ENCODE measurements at places on chromosomes 6 and 20.

- no peak for DNase-seq
Measured at GRCh38 chr6:159931112-159931511, 37.8 kb upstream of the IGF2R start.

DNA sequence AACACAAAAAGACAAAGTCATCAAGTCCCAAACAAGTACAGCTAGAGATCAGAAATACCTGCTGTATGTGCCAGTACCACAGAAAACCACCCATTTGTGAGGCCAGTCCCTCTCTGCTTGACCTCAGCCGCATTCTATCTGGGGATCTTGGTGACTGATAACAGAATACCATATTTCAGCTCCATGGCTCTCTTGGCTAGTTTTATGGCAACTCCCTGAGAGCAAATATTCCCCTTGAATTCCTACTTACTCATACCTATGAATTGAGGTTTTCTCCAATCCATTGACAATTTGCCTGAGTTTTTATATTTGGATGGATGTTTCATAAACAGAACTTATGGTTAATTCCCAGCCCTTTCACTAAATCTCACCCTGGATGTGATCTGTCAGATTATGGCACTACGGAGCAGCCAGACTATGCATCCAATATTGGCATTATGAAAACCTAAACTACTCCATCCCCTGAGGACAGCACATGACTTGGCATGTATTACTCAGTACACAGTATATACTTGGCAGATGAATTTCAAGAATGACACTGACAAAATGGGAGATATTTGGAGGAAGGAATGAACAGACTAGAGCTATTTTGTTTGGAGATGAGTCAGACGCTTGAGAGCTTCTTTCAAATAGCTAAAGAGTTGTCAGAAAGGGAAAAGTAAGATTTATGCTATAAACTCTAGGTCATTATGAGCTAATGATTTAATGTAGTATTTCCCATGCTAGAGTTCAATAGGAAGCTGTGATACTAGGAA is 95.7 kb downstream of the PRDM1 start:
- no peak for DNase-seq

DNA sequence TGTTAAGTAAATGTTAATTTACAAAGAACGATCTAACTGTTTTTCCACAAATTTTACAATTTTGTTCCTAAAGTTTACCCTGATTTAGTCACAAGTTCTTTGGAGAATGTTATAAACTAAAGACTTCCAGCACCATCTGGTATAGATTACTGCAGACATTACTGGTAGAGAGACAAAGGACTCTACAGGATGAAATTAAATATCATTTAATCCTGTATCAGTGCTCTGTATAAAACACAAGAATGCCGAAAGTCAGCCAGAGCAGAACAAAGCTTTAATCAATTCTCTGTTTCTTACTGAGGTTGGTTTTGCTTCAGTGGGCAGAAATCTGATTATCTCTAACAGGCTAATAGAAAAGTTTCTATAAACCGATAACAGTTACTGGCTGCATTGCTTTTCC is 763.6 kb downstream of the TENT5A start:
- no peak for DNase-seq

GRCh38 chr20:29419378-29419777 is 1838.1 kb upstream of the DEFB115 start:
- DNase-seq = no peak

DNA sequence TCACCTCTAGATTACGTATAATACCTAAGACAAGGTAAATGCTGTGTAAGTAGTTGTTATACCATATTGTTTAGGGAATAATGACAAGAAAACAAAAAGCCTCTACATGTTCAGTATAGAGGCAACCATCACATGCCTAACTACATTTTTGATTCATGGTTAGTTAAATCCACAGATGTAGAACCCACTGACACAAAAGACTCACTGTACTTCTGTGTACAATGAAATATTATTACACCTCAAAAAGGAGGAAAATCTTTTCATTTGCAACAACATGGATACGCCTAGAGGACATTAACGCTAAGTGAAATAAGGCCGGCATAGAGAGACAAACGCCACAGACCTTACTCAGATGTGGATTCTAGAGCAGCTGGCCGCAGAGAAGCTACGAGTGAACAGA is 50.5 kb downstream of the NINL start:
- DNase-seq = no peak

DNA sequence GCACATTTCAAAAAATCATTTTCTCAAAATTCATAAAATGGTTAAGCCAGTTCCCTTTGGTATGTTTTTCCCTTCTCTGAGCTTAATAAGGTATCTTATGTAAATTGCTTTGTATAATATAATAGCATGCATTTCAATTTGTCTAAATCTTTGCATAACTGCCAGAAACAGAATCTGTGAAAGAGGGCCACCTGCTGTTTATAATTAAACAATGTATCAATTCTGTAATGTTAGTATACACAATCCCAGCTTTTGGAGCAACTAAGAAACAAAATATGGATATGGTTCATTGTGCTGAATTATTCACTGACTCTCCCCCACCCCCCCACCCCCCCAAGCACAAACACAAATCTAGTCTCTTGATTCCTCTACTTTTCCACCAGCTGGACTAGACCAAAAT is 54.8 kb downstream of the GPX5 start:
- no peak for DNase-seq

DNA sequence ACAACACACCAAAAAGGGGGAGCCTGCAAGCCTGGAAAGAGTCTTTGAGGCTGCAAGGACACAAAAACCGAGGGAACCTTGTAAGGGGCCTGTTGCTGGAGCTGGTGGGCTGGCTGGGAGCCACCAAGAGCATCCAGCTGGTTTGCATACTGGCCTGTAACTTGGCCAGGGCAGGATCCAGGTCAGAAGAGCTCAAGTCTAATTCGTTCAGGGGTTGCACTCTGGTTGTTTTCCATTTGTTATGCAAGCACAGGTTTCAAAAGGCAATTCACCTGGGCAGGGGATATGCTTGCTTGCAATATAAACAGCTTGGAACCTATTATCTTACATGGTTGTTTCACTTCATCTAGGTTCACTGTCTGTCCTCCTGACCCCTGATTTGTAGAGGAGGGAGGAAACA is 98.3 kb upstream of the GCM1 start:
- no peak for DNase-seq

DNA sequence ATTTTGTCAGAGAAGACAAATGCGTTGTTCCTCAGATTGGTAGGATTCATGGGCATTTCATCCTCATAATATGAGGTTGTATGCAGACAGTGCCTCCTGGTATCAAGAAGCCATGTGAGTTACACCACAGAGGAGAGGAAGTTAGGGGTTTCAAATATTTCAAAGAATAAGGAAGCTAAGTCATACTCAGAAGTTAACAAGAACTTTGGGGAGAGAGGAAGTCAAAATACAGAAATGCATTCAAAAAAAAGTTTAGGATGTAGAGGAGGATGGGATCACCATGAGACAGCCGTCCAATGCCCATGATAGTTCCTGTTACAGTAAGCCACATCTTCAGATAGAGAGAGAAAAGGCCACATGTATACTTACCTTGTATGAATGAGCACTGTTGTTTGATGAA is 22.3 kb downstream of the HLA-DOB start:
- peak; percentile 13 for DNase-seq

DNA sequence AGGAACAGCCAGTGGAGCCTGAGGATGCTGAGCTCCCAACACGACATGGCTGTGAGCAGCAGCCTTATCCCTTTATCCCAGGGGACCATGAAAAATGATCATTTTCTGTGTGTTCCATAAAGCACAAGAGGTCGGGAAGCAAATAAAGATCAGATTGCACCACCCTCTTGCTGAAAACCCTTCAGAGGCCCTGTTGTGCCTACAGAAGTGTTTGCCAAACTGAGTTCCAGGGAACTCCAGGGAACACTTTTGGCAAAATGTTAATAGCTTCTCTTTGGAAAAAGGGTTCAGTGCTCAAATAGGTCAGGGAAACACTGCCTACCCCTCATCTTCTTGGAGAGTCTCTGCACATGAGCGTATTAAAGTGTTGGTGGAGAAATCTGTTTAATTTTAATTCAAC is 24.4 kb downstream of the ARMC2 start:
- DNase-seq = no peak

- no peak for DNase-seq
Measured at GRCh38 chr6:167560673-167561569, 236.0 kb downstream of the TTLL2 start.

DNA sequence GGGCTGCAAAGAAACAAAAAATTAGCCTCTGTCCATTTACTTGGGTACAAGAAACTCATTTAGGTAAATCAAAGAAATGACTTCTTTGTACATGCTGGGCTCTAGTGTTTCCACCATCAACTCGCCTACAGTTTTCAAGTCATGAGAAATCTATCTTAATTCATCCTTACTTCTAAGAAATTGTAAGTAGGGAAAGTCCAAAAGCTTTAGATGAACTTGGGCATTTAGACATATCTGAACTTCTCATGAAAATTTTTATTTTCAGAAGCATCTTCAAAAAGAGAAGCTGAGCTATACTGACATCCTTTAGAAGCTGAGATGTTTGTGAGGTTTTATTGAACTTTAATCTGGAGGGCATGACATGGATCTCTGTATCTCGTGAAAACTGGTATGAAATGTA is 117.3 kb downstream of the MYB start:
- no peak for DNase-seq

DNA sequence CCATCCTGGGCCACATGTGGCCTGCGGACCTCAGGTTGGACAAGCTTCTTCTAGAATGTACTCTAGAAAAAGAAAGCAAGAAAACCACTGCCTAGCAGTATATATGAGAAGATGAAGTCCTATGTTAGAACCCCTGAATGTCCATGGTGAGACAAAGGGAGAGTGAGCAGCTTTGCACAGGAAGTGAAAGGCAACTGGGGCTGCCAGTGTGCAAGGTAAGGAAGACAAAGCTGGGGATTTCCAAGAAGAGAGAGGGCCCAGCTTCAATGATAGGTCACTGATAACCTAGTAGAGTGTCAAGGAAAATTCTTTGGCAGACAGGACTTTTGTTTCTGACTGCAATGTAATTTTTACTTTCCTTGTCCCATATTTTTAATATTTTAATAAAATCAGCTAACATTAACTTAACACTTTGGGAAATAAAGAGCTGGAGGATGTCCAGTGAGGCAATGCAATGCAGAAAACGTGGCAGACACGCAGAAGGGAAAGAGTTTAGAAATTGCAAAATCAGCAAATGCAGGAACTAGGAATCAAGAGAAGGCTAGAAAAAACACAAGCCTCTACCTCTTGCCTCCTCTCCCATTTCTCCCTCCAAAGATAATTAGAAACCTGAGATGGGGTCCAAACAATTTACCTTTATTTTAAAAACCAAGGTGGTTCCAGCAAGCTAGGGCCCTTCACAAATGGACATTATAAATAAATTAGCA is 47.4 kb downstream of the CYP39A1 start:
- DNase-seq = no peak

GRCh38 chr20:49285233-49285668 is 7.4 kb upstream of the ZNFX1 start:
- no peak for DNase-seq

DNA sequence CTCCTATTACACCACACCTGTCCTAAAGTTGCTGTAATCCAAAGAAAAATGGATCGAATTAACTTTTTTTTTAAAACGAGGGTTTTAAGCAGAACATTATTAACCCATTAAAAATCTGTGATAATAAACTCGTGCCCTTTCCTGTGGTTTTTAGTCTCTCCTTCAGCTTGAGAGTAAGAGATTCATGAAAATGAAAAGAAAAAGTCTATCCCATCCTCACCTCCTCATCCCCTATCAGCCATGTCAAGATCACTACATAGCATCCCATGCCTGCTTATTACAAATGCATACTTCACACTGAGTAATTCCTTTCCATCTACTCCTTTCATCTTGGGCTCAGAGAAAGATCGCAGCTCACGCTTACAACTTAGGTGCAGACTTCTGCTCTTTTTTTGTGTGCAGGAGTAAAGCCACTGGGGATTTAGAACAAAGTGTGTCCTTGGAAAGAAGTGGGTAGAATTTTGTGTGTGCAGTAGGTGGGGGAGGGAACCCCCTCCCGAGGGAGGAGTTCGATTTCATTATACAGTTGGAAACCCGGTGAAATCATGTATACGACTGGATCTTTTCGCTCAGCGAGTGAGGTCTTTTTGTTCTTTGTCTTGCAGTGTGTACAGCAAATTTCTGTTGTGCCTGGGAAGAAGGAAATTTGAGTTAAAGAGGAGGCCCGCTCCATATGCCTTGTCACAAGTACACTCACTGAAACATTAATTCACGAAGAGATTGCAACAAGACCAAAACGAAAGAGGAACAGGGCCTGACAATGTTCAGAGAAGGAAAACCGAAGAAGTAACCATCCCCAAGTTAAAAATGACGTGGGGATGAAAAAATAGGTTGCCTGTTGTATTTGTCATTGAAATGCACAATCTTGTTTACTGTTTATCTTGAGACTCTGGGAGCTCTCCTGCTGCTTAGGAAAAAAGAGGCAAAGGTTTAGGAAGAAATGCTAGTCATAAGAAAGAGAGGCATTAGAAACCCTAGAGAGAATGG is 146.5 kb upstream of the ZNF217 start:
- DNase-seq = no peak

DNA sequence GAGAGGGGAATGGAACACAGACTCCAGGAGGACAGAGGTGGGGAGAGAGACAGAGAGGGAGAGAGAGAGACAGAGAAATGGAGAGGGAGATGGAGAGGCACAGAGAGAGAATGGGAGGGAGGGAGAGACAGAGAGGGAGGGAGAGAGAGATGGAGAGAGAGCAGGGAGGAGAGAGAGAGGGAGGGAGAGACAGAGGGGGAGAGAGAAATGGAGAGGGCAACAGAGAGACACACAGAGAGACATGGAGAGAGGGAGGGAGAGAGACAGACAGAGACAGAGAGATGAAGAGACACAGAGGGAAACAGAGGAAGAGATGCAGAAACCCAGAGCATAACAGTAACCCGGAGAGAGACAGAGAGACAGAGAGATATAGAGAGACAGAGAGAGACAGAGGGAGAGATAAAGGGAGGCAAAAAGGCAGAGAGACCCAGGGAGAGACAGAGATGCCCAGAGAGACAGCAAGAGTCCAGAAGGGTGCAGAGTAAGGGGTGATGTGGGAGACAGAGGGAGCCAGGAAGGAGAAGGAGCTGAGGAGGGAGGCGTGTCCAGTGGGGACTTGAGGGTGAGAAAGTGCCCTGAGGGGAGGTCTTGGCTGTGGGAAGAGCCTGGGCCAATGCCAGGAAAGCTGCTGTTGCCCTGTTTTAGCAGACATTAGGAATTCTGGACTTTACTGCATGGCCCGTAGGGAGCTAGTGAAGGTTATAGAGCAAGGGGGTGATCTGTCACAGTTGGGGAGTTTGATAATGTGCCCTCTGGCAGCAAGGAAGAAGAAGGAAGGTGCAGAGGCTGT is 78.3 kb downstream of the SRC start:
- DNase-seq = no peak

GRCh38 chr6:158631678-158632537 is 12.6 kb downstream of the DYNLT1 start:
- peak; percentile 61 for DNase-seq

GRCh38 chr20:47972916-47973309 is 187.6 kb upstream of the SULF2 start:
- no peak for DNase-seq

GRCh38 chr6:14767226-14767625 is 478.6 kb upstream of the JARID2 start:
- DNase-seq = no peak

- no peak for DNase-seq
Measured at GRCh38 chr6:166005944-166006899, 161.4 kb downstream of the TBXT start.

Measured in CD4-positive, alpha-beta T cell treated with Interferon gamma for 1 hour (primary cell).